ENCODE measurements at places on chromosomes 5 and 9.

- DNase-seq: no peak
Observed at GRCh38 chr9:122263699-122264349, 816 bp downstream of the RBM18 start.

DNA sequence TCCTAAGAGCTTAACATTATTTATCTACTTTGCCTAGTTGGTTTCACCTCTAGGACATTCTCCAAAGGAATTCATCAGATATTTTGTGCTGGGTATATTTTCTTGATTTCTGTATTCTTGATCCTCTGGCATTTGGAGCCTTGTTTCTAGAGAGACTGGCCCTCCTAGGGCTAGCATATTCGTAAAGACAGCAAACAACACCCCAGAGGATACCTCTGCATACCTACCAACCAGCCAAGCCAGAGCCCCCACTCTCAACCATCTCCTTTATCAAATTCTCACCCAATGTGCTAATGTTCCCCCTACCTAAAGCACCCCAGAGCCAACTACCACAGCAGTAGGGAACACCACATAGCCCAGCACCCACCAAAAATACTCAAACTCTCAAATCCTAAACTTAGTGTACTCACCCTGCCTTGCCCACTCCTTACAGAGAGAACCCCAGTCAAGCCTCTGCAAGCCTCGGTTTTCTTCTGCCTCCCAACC, 149.5 kb downstream of the SEMA5A start:
- DNase-seq: no peak

DNA sequence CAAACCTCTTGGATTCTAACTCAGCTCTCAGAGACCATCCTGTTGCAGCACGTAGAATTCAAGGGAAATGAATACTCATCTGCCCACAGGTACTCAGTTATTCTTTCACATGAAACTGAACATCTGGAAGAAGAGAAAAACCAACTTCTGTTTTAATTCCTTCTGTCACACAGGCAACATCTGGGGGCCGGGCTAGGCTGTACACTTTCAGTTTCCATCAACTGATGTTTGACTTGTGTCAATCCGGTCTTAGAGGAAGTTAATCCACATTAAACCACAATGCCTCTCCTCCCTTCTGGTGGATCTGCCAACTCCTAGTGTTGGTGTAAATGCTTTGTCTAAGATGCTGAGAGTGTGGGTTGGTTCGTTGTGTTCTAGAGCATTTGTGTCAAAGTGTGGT, 17.6 kb downstream of the DMRT3 start:
- DNase-seq: no peak

GRCh38 chr9:124358631-124359030, 56.6 kb downstream of the PSMB7 start:
- DNase-seq: no peak

GRCh38 chr5:127599847-127600246, 49.0 kb upstream of the CTXN3 start:
- DNase-seq: no peak

DNA sequence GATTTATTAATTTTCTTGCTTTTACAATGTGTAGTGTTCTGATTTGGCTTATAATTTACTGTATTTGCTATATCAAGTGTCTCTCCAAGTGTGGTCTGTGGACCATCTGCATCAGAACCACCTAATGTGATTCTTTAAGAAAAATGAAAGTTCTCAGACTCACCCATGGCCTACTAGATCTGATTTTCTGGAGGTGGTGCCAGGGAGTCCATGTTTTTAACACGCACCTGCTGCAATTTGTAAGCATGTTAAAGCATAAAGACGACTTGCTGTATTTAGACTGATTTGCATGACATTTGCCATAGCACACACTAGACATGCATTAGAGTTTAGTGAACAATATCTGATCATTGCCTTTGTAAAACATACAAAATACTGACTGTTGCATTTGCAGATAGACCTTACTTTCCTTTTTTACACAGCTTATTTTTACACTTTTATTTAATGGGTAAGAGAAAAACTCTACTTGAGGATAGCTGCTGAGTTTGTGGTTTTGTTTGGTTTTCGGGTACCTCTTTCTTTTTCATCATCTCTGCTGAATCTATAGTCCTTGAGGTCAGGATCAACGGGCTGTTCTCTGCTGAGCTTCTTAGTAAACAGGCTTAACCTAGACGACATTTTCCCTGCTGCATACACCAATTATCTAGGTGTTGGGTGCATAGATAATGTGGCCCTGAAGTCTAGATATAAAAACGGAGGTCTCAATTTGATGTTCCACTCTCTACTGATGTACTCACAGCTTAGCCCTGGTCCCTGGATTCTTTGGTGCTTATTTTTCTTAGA, 138.0 kb upstream of the ZNF366 start:
- DNase-seq: no peak

DNA sequence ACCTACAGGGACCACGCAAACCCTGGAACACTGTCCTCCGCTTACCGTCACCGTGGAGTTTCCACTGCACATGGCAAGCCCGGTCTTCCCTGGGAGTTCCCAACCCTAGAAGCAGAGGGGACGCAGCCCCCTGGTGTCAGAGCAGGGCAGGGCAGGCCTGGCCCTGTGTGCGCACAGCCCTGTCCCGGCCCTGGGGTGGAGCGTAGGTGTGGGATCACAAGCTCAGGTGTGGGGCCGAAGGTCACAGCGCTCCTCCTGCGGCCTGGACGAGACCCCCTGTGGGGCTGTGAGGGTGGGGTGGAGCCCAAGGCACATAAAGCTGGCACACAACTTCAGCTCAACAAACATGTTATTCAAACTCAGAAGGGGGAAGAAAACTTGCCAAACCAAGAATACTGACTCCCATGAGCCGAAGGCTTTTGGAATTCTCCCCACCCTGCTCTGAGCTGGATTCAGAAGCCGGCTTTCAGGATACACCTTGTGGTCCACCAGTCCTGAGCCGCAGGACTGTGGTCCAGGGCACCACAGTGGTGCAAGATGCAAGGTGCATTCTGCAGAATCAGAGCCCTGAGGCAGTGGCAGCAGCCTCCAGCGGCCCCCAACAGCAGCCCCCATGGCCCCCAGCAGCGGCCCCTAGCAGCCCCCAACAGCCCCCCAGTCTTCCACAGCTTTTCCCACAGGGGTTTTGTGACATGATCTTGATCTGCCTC, 11.8 kb upstream of the EXOC3 start:
- DNase-seq: peak; percentile 46

- DNase-seq: no peak
Observed at GRCh38 chr9:99366621-99367020, 144.5 kb downstream of the SEC61B start.

DNA sequence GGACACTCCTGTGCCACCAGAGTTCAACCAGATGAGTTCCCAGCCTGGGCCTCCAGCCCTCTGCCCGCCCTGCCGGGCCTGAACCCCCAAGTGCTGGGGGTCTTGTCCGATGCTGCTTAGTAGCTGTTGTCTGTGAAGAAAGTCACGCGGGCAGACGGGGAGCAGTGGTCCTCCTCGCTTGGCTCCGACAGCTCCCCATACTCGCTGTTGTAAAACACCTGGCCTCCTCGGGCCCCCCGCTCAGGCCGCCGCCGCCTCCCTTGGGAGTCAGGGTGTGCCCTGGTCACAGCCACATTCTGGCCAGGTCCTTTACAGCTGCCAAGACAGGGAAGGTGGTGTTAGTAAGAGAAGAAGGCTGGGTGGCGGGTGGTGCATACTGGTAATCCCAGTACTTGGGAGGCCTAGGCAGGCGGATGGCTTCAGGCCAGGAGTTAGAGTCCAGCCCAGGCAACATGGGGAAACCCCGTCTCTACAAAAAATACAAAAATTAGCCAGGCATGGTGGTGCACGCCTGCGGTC, 11.8 kb upstream of the SCGB3A1 start:
- no peak for DNase-seq

DNA sequence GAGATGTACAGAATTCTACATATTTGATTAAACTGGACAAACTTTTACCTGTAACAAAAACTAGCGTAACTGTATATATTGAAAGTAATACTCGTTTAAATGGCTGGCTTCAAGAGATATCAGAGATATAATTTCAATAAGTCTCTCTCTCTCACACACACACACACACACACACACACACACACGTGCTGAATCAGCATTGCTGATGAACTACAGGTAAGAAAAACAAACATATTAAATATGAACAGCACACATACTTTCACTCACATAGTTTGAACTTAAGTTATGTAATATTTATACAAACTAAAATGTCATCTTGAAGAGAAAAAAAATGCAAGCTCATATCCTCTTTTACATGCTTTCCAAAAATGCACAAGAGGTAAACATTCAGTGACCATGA, 145.4 kb downstream of the BNC2 start:
- DNase-seq: no peak

DNA sequence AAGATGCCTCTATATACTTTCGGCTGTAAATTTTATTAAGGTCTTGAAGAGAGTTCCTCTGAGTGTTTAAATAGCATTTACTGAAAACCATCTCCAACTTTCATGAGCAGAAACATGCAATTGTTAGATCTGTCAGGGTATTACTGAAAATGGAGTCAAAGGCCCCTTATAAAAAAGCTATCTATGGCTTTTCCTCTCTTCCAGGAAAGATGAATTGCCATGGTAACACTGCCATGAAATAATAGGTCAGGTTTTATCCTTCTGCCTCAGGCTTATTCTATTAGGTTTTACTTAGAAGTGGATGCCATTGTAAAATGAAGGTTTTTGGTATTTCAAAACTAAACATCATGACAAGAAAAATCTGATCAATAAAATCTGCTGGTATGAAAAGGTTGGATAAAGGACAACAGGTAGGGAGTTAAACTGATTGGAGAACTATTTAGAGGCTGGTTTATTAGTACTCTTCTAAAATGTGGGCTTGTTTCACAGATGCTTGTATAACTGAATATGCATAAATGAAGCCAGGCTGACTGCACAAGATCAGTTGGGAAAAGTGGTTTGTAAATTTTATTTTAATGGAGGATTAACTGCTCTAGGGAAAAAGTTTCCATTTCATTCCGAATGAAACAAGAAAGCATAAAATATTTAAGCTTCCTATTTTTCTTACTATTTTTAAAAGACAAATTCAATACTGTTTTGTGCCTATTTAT, 135.5 kb downstream of the RAB3C start:
- DNase-seq: no peak

GRCh38 chr5:6319116-6319515, 59.2 kb downstream of the MED10 start:
- no peak for DNase-seq

- DNase-seq: no peak
Observed at GRCh38 chr9:86337469-86338108, 16.6 kb downstream of the TUT7 start.

GRCh38 chr9:83981126-83981871, 694 bp downstream of the RMI1 start:
- DNase-seq: no peak

- DNase-seq: no peak
Observed at GRCh38 chr5:169941542-169941941, 38.8 kb downstream of the INSYN2B start.

DNA sequence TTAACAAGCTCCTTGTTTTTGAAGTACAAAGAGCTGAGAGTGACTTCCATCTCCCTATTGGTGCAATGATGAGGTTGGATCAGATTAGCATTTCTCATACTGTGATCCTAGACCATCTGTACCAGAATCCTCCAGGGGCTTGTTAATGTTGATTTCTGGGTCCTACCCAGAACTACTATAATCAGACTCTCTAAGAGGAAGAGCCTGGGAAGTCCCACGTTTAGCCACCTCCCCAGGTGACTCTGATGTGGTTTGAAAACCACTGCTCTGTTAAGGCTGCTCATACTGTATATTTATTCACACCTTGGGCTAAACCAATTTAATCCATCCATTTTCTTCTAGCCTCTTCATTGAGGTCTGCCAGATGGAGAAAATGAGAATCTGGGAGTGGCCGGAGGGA, 49.6 kb upstream of the SMIM32 start:
- DNase-seq: no peak

DNA sequence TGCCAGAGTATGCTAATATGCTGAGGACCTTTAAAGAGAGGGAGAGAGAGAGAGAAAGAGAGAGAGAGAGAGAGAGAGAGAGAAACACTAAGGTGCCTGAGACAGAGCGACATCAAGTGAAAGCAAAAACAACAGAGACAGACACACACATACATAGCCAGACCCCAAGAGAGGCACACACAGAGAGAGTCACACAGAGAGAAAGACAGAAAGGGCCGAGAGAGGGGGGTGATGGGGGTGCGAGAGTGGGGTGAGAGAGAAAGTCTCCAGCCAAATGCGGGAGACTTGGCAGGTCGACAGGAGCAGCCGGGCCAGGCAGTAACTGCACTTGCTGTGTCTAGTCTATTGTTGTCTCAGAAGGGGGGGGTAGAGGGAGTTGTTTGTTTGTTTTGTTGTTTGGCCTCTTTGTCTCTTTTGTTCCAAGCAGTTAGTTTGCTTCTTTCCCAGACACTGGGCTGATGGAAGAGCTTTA, 30.1 kb upstream of the NFIB start:
- no peak for DNase-seq

DNA sequence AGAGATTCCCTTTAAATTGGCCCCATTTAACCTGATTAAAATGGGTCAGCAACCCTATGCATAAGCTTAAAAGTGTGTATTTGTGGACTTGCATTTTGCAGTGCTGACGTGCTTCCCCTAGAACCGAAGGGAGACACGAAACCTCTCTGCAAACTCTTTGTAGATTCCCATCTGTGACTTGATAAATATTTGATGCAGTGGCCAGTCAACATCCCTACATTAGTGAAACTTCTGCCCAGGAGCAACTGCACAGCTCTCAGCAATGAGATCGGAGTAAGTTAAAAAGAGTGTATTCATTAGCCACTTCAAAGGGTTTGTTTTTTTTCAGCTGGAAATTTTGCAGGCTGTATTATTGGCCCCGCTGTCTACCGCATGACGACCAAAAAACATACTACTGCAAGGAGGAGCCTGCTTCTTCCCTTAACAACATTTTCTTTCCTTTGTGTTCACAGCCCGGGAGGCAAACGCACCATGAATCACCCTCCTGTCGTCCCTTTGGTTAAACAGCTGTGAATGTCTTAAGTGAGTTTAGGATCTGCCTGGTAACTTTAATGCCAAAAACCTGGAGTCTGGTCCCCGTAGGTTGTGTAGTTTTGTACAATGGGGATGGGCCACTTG, 38.0 kb upstream of the TCERG1 start:
- DNase-seq: no peak

DNA sequence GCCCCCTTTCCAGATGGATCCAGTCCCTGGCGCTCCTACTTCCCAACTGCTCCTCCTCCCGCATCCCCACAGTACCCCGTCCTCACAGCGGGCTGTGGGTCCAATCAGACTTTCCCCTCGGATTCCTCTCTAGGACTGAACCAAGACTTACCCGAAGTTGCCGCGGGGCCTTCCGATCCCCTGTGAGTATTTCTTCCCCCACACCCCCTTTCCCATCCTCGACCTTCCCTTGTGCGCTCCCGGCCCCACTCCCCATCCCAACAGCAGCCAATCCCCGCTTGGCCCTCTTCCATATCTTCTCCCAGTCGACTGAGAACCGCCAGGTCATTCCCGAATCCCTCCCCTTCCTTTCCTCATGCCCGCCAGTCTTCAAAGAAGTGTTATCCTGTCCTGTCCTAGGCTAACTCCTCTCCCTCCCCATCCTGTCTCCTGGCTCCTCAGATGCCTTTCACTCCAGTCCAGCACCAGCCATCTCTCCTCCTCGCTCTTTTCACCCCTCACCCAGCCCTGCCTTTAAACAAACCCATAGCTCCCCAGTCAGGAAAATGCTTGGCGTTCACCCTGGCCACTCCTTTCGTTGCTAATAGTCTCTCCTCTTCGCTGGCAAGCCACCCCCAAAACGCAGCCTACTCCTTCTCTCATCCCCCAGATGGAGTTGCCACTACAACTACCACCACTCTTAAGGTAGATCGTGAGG, 646 bp downstream of the SWI5 start:
- no peak for DNase-seq

GRCh38 chr9:746661-747434, 94.6 kb upstream of the DMRT1 start:
- DNase-seq: no peak

- DNase-seq: no peak
Observed at GRCh38 chr9:106911951-106912350, 49.0 kb downstream of the ZNF462 start.

GRCh38 chr9:34771007-34771406, 61.1 kb upstream of the CCL21 start:
- no peak for DNase-seq
